ENCODE measurements at places on chromosomes 4 and X.

DNA sequence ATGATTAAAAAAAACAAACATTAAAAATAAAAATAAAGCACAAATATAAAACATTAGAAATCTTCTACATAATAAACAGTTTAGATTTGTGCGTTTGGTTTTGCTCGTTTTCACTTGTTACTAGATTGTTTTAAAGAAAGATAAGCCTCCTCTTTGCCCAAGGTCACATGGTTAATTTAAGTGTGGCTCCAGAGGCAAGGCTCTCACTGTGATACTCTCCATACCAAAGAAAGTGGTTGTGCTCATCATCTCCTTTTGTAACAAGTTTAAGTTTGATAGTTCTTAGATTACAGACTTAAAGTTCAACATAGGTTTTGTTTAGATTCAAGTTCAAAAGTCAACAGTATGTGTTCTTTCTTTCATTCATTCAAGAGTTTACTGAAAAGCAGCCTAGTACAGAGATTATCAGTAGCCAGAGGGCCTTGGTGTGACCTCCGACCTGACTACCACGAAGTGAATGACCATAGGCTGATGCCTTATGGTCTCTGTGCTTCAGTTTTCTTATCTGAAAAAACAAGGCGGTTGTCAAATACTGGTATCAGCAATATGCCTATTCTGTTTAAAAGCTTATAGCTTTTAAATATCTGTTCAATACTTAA is 133.2 kb downstream of the ZAR1 start:
- no peak for DNase-seq

DNA sequence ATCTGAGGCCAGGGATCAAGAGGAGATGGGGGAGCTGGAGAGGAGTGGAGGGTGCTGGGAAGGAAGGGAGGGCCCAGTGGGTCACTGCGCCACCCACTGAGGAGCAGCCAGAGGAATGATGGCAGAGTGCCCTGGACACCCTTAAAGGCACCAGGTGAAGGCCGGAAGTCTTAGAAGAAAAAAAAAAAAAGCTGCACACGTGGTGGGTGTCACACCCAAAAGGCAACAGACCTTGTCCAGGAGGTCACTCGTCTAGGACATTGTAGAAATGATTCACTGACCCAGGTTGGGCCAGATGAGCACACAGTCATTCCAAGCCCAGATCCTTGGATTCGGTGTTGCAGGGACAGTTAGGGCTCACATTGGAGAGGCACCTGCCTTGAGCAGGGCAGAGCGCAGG is 93.5 kb upstream of the TRIM2 start:
- no peak for DNase-seq

- no peak for DNase-seq
Observed at GRCh38 chr4:5734853-5735252, 23.9 kb downstream of the EVC start.

GRCh38 chrX:41447897-41448296 is 754 bp downstream of the NYX start:
- DNase-seq: no peak

DNA sequence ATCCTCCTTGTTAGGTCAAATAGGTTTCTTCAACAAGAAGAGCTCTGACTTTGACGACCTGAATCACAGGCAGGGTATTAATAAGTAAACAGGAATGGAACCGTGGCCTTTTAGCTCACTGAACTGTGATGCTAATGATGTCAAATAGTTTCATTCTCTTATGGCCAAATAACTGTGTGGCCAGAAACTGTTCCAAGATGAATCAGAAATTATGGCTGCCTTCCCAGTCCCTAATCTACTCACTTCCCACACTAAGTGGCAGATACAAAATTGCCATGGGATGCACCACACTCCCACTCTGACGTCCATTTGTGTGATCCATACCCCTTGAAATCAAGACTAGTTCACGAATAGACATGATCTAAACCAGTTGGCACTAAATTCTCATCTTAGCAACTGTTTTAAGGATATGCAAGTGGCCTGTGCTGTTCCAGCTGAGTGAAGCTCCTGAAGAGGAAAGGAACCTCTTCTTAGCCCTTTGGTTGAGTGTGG is 455.4 kb downstream of the IL15 start:
- DNase-seq: no peak

DNA sequence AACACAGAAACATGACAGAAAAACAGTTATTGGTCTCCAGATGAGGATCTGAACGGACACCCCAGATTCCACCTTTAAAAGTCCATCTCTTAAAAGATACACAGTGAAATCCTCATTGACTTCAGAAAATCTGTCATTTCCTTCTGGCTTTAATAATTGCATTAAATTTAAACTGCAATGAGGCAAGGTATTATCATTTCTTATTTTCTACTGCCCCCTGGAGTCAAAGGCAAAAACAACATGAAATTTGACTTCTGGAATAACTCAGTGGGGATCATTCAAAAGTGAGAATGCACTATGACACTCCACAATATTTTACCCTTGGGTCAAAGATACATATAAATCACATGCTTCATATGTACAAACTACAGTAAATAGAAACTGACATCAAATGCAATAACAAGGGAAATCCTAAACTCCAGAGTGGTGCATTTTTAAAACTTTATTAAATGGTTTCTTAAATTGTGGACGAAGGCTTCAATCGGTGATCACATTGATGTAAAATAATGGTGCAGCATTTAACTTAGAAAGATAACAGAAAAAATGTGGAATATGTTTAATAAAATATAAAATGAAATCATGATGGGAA is 56.4 kb upstream of the SPANXN1 start:
- DNase-seq: no peak

DNA sequence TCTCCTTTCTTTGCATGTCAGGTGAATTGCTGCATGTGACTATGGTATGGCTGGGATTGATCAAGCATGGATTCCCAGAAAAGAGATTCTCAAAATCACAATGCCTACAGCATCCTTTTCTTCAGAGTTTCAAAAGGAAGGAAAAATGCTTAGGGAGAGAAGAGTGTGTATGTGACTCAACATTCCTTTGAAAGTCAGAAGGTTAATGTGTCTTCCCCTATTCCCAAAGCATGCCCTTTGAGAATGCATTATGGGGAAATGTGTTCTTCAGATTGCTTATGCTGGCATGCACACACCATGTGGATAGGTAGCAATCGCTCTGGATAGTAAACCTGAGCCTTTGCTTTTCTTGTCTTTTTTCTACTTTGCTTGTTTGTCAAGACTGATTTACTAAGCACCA is 78.5 kb downstream of the ELOVL6 start:
- no peak for DNase-seq

- no peak for DNase-seq
Observed at GRCh38 chr4:16942491-16942890, 44.0 kb upstream of the LDB2 start.

DNA sequence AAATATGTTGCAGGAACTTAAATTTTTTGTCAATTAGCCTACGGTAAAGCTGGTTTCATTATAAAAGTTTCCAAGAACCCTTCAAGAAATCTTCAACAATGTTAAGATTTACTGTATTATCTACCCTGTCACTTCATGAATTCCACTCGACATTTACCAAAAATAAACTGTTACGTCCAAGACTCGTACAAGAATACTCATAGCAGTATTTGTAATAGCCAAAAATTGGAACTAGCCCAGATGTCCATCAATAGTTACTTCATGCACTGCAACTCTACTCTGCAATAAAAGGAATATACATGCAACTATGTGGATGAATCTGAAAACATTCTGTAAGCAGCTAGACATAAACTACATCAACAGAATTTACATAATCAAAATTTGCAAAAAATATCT is 13.4 kb downstream of the RBMX start:
- DNase-seq: no peak

DNA sequence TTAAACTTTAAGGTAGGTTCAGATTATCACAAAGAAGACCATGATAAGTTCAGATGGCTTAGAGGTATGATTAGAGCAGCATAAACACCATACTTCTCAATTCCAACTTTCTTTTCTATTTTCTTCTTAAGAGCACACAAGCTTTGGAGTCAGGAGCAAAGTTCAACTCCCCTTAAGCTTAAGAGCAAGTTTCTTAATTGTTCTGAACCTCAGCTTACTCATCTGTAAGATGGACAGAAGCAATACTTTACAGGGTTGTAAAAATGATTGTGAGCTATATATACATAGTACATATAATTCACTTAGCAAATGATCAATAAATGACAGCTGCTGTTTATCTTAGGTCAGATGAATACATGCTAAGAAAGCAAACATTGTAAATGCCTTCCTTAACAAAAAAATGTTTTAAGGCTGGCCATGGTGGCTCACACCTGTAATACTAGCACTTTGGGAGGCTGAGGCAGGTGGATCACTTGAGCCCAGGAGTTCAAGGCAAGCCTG is 25.0 kb upstream of the RPS3A start:
- no peak for DNase-seq

GRCh38 chr4:118716304-118716703 is 31.1 kb downstream of the METTL14 start:
- DNase-seq: no peak

DNA sequence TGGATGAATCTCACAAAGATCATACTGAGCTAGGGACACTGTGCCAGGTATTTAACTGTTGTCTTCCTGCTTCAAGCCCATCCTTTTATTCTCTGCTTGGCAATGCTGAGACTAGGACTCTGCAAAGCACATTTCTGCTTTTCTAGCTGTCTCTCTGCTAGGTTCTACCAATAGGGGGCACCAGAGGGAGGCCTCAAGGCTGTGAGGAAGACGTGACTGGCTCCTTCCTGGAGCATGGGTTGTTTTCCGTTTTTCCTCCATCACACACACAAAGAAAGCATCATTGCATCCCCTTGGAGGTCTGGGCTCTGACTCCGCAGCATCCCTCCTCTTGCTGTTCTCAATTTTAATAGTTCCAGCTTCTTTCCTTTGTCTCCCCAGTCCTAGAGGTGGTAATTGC is 10.9 kb upstream of the DCTD start:
- DNase-seq: no peak

DNA sequence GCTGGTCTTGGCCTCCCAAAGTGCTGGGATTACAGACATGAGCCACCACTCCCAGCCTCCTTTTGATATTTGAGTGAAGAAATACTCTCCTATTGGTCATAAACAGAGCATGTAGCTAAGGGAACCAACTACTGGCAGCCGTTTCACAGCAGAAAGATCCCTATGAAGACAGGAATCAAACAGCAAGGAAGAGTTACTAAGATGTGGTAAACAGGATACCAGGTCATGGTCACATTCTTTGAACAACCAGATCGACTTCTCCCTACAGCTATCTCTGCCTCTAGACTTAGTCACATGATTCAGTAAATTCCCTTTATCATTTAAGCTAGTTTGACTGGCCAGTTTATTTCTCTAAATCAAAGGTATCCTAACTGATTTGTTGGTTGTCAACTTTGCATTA is 9.0 kb upstream of the HNRNPD start:
- no peak for DNase-seq

DNA sequence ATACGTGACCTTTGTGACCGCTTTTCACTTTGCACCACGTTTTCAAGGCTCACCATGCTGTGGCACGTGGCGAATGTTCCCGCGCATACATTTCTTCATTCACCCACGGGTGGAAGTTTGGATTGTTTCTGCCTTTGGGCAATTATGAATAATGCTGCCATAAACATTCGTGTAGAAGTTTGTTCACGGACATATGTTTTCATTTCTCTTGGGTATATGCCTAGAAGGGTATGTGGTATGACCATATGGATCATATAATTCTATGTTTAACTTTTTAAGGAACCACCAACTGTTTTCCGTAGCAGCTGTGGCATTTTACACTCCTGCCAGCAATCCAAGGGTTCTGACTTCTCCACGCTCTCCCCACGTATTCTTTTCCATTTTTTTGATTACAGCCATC is 60.9 kb upstream of the MXD4 start:
- no peak for DNase-seq

DNA sequence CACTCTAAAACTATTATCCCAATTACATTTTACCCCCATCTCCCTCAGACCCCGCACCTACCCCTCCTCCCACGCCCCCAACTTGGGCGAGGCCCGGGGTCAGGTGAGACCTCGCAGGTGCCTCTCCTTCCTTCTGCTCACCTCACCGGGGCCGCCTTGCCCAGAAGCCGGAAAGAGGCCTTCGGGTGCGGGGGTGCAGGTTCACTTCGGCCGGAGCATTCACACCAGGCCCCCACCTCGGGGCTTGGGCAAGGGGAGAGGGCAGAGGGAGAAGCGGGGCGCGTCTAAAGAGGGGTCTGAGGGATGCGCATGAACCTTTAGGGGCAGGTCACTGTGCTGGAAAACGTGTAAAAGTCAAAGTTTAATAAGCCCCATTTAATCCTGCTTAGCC is 427 bp downstream of the ZNF182 start:
- no peak for DNase-seq

DNA sequence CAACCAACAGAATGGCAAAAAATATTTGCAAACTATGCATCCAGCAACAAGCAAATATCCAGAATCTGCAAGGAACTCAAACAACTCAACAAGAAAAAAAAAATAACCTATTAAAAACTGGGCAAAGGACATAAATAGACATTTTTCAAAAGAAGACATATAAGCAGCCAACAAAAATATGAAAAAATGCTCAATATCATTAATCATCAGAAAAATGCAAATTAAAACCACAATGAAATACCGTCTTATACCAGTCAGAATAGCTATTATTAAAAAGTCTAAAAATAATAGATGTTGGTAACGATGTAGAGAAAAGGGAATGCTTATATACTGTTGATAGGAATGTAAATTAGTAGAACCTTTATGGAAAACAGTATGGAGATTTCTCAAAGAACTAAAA is 53.4 kb downstream of the WDR19 start:
- no peak for DNase-seq

GRCh38 chr4:3285558-3286334 is 7.1 kb upstream of the RGS12 start:
- no peak for DNase-seq

GRCh38 chr4:34202154-34202553 is 2042.2 kb downstream of the ARAP2 start:
- DNase-seq: no peak

- DNase-seq: no peak
Observed at GRCh38 chrX:11908371-11908770, 150.3 kb downstream of the MSL3 start.

GRCh38 chrX:68698942-68699341 is 51.5 kb downstream of the STARD8 start:
- no peak for DNase-seq

GRCh38 chr4:147822128-147822527 is 90.2 kb downstream of the ARHGAP10 start:
- DNase-seq: no peak

DNA sequence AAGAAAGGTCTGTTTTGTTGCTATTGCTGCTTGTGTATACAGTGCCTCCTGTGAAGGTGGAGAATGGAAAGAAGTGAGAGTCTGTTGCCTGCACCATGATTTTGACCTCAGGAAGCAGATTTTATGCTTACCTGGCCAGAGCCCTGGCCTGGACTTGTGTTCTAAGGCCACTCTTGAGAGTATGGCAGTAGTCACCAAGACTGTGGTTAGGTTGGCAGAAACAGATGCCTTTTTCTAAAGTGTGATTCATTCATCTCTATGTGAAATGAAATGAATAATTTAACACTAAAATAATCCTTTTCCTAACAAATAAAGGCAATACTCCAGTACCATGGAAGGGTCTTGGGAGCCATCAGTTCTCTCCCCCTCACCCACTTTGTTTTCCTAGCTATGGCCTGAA is 161.8 kb downstream of the DCLK2 start:
- DNase-seq: no peak
